Right lobe of liver (tissue), 6 donors: ENCODE measurements at places on chromosomes 7 and 10. TPM values are rescaled to one million over a fixed set of nuclear protein-coding genes. Genes with fewer than 3 reads are reported as not detected.

DNA sequence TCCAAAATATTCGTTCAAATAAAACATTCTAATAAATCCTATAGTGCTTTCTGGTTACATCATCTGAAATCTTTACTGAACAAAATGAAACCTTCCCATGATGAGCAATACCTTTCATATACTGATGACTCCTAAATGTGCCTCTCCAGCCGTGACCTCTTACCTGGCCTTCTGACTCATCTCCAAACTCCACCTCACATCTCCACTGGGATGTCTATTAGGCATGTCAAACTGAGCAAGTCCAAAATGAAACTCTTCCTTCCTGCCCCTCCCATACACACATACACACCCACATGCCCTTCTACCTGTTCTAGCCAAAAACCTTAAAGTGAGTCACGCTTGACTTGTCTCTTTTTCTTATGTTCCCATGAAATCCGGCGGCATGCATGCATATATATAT lies 22.9 kb downstream of the GSAP start:
- no peak for DNase-seq

- no peak for DNase-seq
Observed at GRCh38 chr7:3307435-3307834, 6.4 kb downstream of the SDK1 start.

- DNase-seq = no peak
Observed at GRCh38 chr7:132286836-132287235, 289.4 kb downstream of the PLXNA4 start.

DNA sequence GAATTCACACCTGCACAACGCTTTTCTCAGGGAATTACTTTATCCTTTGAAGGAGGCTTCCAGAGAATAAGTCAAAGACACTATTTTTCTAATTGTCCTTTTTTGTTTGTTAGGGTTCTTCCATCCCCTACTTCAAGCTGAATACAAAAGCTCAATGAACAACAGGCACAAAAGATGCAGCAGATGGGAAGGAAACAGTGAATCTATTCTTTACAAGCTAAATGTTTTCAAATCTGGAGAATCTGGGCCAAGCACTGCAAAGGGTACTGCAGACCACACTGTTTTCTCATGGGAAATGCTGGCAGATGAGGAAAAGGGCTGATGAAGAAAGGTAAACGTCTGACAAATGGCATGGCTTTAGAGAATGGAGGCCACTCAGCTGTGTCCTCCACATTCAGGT lies 18.5 kb downstream of the LIPA start:
- DNase-seq = no peak

GRCh38 chr7:54591404-54592386 lies 49.5 kb downstream of the VSTM2A start:
- DNase-seq = no peak

DNA sequence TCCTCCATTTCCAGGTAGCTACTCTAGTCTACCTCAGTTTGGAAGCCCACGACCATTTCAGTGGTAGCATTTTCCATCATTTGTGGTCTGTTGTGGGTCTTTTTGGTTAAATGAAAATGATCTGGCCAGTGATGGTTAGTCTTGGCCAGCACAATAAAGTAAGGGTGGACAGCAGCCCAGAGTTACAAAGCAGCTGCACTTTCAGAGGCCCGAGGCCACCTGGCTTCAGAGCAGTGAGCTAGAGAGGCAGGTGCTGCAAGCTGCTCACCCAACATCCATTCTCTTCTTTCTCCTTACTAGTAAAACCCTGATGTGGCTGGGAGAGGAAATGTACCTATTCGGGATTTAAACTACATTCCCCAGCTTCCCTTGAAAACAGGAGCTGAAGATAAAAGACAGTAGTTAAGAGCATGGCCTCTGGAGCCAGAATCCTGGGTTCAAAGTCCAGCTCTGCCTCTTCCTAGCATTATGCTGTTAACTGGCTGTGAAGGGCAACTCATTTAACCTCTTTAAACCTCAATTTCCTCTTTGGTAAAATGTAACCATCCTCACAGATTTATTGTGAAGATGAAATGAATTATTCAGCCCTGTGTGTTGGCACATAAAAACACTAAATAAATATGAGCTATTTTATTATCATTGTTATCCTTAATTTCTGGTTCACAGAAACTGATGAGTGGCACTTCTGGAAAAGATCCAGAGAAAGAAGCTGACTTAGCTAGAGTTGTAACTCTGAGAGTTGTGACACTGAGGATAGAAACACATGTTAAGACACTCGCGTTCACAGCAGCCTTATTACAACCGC lies 517.4 kb downstream of the PARD3 start:
- DNase-seq = no peak

- DNase-seq = no peak
Observed at GRCh38 chr10:188546-188945, 53.3 kb downstream of the ZMYND11 start.

Gene ITPRID1
- not detected for total RNA-seq

Gene ELOVL3
- total RNA-seq = not detected

Gene DYNC1I1
- 1.1 TPM for total RNA-seq

Gene DNAH11
- total RNA-seq = 5.5 TPM
